ENCODE measurements at places on chromosomes 6 and 20.

GRCh38 chr6:105573138-105573537 is 170.3 kb upstream of the PREP start:
- DNase-seq = no peak

GRCh38 chr6:40848868-40849514 is 190.0 kb downstream of the UNC5CL start:
- DNase-seq = no peak

DNA sequence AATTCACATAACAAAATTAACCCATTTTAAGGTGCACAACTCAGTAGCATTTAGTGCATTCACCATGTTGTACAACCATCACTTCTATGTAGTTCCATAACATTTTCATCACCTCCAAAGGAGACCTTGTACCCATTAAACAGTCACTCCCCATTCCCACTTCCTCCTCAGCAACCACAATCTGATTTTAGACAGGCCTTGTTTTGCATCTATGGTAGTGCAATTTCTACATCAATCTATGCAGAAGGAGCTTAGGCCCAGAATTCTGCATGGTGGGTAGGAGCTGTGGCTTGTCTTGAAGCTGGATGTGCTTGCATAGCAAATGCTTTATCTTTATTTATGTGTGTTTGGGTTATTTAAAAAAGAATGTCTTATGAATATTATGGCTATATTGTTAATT is 13.5 kb upstream of the HLA-DQA1 start:
- DNase-seq = no peak

- DNase-seq = no peak
Observed at GRCh38 chr6:87001494-87001893, 64.2 kb downstream of the HTR1E start.

DNA sequence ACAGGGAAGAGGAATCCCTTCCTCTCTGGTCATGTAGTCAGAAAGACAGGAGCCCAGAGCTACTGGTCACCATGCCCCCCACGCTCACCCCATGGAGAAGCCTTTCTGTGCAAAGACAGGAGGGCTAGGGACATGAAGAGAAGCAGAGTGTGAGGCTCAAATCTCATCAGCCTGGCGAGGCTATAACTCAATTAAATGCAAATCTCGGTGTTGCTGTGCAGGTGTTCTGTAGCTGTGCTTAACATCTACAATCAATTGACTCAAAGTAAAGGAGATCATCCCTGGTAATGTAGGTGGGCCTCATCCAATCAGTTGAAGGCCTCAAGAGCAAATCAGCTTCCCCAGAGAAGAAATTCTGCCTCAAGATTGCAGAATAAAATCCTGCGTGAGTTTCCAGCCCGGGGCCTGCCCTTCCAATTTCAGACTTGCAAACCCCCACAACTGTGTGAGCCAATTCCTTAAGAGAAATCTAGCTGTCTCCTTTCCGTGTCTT is 64.4 kb downstream of the CHMP4B start:
- no peak for DNase-seq

GRCh38 chr6:116533233-116533957 is 12.1 kb downstream of the TRAPPC3L start:
- DNase-seq = no peak

GRCh38 chr20:5136096-5136495 is 9.3 kb downstream of the CDS2 start:
- no peak for DNase-seq

DNA sequence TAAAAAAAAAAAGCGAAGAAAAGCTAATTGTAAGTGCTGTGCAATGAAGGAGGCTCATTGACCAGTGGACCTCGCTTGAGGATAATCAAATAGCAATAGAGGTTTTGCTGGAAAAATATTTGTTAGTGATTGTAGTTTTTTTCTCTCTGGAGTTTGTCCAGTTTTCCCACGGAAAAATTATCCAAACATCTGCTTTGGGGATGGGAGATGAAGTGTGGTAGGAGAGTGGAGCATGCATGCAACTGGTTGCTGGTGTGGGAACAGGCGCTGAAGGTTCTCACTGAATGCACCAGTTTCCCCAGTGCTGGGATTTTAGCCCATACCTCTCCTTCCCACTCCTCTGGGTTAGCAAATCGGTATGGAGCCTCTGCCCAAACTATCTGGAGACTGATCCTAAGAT is 281.7 kb upstream of the TAB2 start:
- no peak for DNase-seq

DNA sequence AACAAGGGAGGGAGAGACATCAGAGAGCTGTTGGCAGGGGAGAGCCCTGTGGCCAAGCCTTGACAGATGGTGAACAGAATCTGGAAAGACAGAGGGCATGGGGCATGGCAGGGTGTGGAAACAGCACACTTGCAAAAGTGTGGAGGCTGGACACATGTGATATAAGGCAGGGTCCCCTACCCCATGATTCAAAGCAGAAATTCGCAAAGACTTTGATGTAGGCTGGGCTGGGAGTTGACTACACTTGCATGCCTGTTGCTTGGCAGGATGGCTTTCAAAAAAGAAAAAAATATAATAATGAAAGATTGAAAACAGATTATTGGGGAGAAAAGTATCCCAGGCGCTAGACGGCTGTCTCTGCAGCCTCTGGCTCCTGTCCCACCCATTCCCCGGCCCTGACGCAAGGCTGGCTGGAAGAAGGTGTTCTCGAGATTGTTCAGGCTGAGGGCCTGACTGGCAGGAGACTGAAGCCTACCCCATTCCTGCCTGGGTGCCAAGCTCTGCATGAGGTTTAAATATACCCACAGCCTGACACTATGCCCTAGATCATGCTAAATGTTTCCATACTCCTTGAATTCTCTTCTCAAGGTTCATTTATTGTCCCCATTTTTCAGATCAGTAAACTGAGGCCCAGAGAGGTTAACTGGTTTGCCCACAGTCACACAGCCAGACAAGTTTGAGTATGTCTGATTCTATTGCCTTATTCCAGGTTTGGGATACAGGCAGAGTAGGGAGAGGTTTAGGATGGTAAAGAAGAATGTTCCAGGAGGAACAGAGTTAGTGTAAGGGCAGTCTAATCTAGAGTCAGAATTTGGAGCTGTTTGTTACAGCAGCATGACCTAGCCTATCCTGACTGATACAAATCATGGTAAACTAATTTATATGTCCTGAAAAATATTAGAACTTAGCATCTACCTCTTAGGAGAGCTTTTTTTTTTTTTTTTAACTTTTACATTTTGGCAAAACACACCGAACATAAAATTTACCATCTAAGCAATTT is 23.4 kb upstream of the CCN5 start:
- no peak for DNase-seq

GRCh38 chr20:43472671-43473380 is 15.1 kb downstream of the SRSF6 start:
- DNase-seq = no peak

DNA sequence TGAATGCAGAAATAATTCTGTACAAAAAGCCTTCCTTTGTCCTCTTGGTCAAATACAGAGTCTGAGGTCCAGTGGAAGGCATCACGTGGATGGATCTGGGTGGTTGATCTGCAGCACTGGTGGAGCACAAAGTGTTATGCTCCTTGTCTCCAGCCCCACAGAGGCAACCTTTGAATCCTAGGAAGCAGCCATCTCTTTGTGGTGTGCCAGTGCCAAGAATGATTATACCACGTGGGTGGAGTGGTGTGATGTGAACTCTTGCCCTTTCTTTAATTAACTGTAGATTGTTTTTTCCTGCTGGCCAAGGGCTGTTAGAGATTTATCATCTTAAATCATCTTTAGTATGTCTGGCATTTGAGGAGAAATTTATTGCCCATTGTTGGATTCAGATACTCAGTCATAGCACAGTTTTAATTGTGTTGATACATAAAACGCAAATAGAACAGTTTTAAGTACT is 31.1 kb downstream of the NCOA7 start:
- no peak for DNase-seq

DNA sequence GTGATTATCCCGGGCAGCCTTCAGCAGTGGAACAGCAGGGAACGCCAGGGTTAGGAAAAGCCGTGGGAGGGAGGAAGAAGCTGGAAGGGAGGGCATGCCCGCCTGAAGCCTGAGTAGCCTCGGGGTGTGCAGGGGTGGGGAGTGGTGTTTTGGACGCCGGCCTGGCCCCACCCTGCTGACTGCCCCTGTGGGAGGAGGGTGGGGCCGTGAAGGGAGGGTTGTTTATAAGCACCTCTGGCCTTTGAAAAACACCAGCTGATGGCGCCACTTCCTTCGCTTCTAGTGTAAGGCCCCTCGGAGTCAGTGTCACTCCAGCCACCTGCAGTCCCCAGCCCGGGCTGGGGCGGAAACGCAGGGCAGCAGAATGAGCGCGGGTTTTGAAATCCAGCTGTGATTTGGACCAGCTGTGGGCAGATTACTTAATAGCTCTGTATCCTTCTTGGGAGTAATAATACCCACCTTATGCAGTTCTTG is 52.8 kb upstream of the BMP6 start:
- DNase-seq = no peak

DNA sequence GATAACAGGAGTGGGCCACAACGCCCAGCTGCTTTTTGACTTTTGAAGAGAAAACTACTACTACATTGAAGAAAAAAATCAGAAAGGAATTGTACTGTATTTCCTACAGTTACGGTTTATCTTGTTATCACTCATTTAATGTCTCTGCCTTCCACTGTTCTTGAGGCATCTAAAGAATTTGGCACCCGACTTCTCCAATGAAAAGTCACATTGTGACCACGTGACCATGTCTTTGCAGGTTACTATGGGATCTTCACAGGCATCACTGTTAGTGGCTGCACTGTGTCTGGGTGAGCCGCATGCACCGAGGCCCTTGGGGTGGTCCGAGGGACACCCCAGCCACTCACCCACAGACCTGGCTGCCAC is 26.8 kb downstream of the RRBP1 start:
- no peak for DNase-seq

- no peak for DNase-seq
Observed at GRCh38 chr6:16567071-16567470, 194.2 kb downstream of the ATXN1 start.

DNA sequence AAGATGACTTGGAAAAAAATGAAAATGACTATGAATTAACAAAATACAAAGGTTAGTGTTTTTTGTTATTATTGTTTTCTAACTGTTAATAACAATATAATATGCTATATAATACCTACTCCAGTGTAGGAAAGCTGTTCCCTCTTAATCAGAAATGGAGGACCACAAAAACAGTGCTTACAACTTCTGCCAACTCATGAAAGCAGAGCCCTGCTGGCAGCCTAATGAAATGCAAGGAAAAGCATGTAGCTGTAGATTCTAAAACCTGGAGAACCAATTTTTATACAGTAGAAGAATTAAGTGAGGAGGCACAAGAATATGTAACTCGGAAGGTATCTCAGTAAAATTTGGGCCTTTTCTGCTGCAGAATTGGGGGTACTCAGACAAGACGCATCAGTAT is 29.4 kb downstream of the PHIP start:
- DNase-seq = no peak

DNA sequence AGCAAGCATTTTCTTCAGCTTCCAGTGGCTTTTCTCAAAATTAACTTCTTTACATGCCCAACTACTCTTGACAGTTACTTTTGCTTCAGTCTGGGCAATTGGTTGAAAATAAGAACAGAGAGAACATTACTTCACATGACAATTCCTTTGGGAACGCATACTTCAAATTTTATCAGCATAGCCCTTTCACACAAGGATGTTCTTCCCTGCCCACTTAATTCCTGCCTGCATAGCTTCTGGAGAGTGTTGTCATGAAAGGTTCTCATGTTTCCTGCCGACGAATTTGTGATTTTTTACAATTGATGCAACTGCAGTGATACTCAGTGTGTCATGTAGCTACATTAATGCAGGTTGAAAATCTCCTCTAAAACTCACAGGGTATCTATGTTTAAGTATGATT is 22.0 kb upstream of the SNRNP48 start:
- DNase-seq = no peak

- no peak for DNase-seq
Observed at GRCh38 chr6:224350-224749, 67.9 kb upstream of the DUSP22 start.

- no peak for DNase-seq
Observed at GRCh38 chr20:36150847-36151539, 3.5 kb upstream of the EPB41L1 start.

DNA sequence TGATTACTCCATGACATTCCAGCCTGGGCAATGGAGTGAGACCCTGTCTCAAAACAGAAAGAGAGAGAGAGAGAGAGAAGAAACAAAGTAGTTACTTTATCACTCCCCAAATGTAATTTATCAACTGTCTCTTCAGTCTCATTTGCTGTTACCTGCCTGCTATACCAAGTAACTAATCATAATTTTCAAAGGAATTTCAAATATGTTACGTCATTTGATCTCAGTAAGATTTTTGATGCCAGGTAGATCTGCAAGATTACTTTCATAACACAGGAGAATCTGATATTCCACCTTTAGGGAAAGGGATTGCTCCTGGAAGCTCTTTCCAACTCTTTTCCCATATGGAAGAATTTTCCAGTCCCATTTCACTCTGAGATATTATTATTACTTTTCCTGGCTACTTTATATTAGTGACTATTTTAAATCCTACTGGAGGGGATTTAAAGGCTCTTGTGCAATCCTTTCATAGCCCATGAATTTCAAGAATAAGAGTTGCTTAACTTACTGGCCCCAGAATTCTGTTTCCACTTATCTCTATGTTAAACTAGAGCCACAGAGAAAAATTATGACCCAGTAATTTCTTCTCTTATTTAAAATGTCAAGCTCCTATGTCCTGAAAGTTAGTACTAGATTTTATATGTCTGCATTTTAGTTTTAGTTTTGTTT is 390.2 kb upstream of the FLRT3 start:
- no peak for DNase-seq

- no peak for DNase-seq
Observed at GRCh38 chr6:121540210-121540609, 104.8 kb downstream of the GJA1 start.

DNA sequence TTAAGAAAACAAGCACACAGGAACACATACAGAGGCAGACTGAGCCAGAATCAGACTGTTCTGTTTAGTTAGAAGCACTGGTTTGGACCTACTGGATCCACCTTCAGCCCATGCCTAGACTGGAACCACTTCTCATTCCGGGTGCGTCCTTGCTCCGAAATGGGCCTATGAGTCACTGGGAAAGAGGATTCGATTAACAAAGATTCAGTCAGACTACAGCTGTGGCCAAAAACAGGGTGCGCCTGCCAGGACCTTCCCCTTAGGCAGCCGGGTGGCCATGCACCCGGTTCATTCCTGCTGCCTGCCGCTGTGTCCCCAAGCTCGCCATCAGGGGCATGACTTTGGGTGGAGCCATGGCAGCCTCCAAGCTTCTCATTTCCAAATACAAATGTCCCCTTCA is 14.5 kb upstream of the KCNK5 start:
- no peak for DNase-seq

DNA sequence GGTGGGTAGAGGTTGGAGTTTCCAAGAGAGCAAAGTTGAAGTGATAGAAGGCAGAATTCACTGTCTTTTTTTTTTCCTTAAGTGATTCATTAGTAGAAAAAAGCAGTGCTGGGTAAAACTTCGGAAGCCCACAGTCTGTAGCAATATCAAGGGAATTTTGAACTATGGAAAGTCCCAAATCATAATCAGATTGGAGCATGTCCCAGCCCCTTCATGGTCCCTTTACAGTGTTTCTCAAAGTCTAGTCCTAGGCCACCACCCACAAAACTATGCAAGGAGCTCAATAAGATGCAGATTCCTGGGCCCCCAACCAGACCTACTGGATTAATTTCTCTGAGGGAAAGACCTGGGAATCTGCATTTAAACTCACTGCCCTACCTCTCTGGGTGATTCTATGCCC is 22.6 kb downstream of the NEDD9 start:
- no peak for DNase-seq

GRCh38 chr6:154450498-154450897 is 60.0 kb downstream of the CNKSR3 start:
- no peak for DNase-seq

All from activated gamma-delta T cell treated with anti-CD3 and anti-CD28 coated beads, Interleukin-2, amount 50 U/mL, for 16 hours (primary cell).